ENCODE measurements at places on chromosomes 7 and 10. TPM values are rescaled to one million over a fixed set of nuclear protein-coding genes. Genes with fewer than 3 reads are reported as not detected.
A peak's percentile ranks its signal among the peaks of the same experiment; 100 is the strongest.

DNA sequence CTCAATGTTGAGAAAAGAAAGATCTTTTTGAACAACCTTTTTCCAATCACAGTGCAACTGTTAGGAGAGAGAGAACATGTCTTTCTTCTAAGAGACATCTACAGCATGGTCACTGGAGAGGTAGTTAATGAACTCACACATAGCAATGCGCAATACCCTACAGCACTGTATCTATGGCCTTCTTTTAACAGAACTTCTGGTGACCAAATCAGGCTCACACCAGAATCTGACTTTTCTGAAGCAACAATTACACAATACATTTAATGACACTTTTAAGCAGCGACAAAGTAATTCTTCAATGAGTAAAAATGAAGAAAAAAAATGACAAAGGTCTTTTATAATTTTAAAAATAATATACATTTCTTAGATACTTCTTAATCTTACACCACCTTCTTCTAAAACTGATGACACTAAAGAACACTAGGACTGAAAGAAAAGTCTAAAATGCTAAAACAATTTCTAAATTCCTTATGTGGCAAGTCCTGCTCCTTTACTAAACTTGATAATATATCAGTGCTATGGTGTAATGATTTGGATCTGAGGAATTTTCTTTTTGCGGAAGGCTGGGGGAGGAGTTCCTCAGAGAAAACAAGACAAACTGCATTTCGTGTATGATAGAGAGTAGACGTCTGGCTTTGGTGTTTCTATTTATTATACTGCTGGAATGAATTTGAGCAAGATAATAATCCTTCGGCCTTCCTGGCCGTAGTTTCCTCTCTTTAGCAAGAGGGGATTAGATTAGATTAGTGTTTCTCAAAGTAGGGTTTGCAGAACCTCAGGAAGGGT lies 166.3 kb downstream of the ZNF438 start:
- DNase-seq, result peak; percentile 33

DNA sequence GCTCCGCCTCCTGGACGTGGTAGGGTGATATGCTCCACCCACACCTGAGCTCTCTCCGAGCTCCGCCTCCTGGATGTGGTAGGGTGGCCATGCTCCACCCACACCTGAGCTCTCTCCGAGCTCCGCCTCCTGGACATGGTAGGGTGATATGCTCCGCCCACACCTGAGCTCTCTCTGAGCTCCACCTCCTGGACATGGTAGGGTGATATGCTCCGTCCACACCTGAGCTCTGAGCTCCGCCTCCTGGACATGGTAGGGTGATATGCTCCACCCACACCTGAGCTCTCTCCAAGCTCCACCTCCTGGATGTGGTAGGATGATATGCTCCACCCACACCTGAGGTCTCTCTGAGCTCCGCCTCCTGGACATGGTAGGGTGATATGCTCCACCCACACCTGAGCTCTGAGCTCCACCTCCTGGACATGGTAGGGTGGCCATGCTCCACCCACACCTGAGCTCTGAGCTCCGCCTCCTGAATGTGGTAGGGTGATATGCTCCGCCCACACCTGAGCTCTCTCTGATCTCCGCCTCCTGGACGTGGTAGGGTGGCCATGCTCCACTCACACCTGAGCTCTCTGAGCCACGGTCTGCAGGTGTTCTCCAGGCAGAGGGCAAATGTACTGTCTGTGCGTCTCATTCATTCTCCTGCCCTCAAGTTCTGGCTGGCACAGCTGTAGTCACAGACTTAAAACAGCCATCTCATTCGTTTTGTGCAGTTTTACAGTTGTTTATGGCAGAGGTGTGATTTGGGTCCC lies 252.4 kb downstream of the DIP2C start:
- no peak for DNase-seq

Gene CHST3
- total RNA-seq, result 29.9 TPM

DNA sequence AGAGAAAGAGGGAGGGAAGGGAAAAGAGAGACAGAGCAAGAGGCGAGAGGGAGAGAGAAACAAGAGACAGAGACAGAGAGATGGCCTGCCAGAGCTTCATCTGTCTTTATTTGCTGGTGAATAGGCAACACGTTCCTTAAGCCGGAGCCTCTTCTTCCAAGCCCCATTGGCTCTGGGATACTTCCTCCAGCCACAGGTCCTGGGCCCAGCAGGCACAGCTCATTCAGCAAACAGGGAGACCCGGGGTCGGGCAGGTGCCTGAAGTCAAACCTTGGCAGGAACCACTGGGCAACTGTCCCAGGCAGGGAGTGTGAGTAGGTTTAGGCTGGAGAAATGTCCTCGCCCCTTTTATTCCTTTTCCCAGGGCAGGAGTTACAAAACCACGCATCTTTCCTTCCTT lies 68.2 kb downstream of the MYL10 start:
- DNase-seq, result no peak

Gene TRIM73
- total RNA-seq, result 0.51 TPM

Gene ADCY1
- total RNA-seq, result 0.51 TPM

Gene PDK4
- total RNA-seq, result 3.1 TPM

GRCh38 chr7:114150689-114151088 lies 231.9 kb upstream of the PPP1R3A start:
- DNase-seq, result peak; percentile 39

DNA sequence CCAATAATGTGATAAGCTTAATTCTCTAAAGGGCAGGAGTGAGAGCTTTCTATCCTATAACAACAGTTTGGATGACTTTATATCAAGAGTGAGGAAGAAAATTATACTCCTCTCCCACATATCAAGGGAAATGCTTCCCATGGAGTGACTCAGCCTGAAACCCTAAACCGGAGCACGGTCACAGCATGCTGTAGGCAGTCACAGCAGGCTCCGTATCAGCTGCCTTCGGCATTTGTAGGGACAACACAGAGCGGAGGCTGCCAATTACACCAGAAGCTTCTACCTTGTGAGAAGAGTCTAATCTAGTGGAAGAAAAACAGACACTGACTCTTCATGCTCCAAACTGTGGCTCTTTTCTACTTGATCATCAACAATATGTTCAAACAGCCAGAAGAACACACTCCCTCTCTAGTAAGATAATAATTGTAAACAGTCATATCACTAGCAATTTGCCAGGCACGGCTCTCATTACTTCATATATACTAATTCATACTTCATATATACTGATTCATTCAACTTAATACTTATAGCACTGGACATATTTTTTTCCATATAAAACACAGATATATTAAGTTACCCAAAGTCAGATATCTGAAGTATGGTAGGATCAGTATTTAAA lies 65.9 kb downstream of the DGKB start:
- peak; percentile 80 for DNase-seq

- DNase-seq, result no peak
Measured at GRCh38 chr7:140229591-140230515, 53.1 kb upstream of the KDM7A start.

Gene ZPBP
- not detected for total RNA-seq

- DNase-seq, result no peak
Measured at GRCh38 chr10:120253131-120253530, 203.9 kb upstream of the PLPP4 start.

DNA sequence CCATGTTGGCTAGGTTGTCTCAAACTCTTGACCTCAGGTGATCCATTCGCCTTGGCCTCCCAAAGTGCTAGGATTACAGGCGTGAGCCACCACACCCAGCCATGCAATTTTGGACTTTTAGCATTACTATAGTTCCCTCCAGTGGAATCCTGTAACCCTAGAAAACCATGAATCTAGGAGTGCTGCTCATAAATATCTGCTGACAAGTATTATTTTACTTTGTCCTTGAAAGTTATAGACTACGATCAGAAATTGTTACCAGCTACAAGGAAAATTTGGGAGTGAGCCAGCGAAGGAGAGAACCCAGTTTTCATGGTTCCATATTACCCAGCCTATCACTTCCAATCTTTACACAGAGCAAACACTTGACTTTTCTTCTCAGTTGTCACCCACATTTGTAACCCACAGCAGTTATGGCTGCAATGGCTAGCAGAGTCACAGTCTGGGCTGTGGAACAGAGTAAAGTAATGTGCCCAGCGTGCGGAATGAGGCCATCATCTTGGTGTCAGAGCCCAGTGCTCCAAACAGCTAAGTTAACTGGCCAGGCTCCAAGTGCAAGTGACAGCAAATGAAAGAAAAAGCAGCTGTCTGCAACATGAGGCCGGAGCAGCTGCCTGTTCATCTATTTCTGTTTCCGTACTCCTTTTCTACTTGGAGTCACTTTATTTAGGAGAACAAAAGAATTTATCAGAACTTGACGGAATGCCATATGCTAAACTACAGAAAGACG lies 29.9 kb downstream of the ZC3HC1 start:
- no peak for DNase-seq

DNA sequence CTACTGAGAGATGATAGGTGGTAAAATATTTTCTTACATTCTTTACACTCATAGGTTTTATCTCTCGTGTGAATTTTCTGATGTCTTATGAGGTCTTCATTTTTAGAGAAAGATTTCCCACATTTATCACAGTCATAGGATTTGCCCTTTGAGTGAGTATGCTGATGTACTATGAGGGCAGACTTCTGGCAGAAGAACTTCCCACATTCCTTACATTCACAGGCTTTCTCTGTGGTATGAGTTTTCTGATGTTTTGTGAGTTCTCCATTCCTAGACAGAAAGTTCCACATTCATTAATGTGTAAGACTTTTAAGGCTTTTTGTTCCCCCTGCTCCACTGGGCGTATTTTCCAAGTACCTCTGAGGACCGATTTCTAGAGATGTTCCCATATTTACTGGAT lies 23.5 kb downstream of the ZNF25 start:
- DNase-seq, result no peak

Gene SFMBT2
- 2.8 TPM for total RNA-seq

DNA sequence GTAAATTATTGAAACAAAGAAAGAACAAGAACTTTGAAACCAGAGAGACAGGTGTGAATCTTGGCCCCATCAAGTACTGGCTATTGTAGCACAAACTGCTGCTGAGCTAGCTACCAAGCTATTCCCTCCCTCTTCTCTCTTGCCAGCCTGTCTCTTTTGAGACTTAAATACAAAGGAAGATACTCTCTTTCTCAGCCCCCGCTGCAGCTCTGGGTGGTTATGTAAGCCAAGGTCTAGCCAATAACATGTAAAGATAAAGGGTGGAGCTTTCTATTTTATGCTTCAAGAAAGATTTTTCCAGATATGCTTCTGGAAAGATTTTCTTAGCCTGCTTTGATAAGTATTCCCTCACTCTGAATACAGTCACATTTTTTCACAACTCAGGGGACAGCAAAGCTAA lies 17.2 kb downstream of the BAZ1B start:
- DNase-seq, result no peak

Gene H2BK1
- total RNA-seq, result not detected

- DNase-seq, result no peak
Measured at GRCh38 chr10:34037499-34037898, 703.0 kb upstream of the NRP1 start.

GRCh38 chr10:1264001-1264400 lies 207.8 kb downstream of the WDR37 start:
- DNase-seq, result no peak

Gene NT5C2
- total RNA-seq, result 82.2 TPM

DNA sequence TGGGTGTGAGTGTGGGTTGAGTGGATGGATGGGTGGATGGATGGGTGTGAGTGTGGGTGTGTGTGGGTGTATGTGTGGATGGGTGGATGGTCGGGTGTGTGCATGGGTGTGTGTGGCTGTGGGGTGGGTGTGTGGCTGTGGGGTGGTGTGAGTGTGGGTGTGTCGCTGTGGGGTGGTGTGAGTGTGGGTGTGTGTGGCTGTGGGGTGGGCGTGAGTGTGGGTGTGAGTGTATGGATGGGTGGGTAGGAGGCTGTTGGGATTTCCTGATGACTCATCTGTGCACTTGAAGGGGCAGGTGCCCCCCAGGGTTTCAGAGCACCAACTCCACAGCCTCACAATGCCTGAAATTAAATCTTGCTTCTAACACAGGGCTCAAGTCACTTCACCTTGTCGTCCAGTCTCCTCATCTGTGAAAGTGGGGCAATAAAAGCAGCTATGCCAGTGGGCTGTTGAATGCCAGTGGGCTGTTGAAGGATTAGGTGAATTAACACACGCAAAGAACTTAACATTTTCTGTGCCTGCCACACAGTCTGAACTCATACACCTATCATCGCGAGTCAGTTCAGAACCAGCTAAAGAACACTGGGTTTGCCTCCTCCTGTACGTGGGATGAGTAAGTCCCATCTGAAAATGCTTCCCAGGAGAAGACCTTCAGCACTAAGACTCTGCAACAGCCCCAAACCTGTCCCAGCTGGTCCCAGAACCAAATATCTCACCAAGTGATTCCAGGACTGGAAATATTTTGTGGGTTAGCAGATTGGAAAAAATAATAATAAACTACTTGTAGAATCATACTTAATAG lies 32.0 kb downstream of the SFMBT2 start:
- no peak for DNase-seq

GRCh38 chr7:12690041-12690878 lies 2.8 kb downstream of the ARL4A start:
- no peak for DNase-seq

Gene SPDYE5
- not detected for total RNA-seq

- no peak for DNase-seq
Measured at GRCh38 chr7:99677648-99678045, 2.1 kb downstream of the CYP3A5 start.

DNA sequence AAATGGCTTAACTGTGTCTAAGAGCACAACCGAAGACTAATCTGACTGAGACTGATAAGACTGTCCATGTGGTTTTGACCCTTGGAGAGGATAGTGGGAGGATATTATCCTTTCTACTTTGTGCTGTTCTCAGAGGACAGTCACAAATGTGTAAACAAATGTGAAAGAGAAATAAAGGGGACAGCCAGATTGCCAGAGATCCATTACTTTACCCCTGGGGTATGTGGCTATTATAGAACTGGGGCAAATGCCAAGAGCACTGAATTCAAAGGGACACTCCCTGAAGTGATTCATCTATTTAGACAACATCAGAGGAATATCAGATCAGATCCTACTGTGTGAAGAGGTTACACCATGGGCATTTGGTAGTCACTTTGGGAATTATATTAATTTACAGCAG lies 154.7 kb downstream of the RNLS start:
- peak; percentile 36 for DNase-seq

DNA sequence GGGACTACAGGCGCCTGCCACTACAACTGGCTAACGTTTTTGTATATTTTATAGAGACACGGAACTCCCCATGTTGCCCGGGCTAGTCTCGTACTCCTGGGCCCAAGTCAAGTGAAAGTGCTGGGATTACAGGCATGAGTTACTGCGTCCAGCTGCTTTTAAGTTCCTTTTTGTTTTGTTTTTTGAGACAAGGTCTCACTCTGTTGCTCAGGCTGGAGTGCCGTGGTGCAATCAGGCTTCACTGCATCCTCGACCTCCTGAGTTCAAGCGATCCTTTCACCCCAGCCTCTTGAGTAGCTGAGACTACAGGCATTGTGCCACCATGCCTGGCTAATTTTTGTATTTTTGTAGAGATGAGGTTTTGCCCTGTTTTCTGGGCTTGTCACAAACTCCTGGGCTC lies 155.0 kb downstream of the GALNT17 start:
- DNase-seq, result no peak

- DNase-seq, result no peak
Measured at GRCh38 chr7:132636581-132636980, 60.3 kb upstream of the PLXNA4 start.

Measured in fibroblast of lung (primary cell).